Stimulated activated naive CD4-positive, alpha-beta T cell (primary cell): ENCODE measurements at places on chromosomes 2 and 18.

DNA sequence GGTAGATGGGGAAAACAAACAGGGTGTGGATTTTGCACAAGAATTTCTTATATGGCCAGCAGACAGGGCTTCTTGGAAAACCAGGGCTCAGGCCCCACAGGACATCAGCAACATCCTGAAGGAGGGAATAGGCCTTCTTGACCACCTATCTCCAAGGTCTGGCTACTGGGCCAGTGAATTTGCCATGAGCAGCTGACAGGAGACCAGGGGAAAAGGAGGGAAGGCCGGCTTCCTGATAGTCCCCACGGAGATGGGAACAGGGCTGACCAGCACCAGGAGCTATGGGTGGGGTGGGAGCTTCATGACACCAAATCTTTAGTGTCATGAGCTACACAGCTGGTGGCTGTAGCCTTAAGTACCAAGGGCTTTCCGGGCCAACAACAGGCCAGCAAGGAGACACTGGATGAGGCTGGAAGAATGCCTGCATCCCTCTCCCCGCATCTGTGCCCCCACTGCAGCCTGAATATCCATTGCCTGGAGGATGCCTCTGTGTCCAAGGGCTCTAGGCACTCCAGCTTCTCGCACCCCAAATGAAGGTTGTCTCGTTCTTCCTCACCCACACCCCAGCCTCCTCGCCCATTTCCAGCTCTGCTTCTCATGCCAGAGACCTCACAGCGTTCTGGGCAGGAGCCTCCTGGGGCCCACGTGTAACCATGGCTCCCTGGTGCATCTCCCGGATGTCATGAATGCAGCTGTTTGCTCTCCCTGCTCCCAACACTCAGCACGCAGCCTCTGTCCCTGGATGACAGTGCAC, 74.8 kb downstream of the EMX1 start:
- DNase-seq = no peak

DNA sequence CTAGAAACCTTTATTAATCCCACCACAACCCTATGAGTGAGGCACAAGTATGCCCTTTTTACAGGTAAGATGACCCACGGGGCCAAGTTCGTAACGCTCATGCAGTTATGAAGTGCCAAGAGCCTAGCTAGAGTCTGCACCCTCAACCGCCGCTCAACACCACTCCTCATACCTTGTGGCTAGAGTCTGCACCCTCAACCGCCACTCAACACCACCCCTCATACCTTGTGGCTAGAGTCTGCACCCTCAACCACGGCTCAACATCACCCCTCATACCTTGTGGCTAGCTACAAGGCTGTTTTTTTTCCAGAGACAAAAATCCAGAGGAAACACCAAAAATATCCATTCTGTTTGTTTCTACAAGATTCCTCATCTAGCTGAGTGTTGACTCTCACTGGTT, 4.6 kb downstream of the TXNL4A start:
- DNase-seq = no peak

DNA sequence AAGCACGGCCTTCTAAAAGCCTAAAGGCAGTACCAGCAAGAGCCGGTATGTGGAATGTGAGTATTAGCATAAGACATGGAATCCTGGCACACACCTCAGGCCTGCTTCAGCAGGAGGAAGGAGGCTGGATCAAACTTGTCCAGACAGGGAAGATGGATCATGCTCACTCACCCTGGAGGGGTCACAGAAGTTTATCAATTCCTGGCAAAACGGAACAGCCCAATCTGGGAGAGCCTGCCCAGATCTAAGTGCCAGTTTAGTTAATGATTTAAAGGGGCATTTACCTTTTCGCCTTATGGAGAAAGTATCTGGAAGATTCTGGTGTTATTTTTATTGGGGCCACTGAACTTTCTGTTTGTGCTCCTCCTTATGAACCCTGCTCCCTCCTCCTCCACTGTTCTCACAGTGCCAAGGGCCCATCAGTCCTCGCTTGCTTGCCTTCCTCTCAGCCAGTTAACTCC, 58.3 kb upstream of the NFE2L2 start:
- no peak for DNase-seq

GRCh38 chr18:76052227-76052595, 442.8 kb downstream of the ZNF516 start:
- no peak for DNase-seq

DNA sequence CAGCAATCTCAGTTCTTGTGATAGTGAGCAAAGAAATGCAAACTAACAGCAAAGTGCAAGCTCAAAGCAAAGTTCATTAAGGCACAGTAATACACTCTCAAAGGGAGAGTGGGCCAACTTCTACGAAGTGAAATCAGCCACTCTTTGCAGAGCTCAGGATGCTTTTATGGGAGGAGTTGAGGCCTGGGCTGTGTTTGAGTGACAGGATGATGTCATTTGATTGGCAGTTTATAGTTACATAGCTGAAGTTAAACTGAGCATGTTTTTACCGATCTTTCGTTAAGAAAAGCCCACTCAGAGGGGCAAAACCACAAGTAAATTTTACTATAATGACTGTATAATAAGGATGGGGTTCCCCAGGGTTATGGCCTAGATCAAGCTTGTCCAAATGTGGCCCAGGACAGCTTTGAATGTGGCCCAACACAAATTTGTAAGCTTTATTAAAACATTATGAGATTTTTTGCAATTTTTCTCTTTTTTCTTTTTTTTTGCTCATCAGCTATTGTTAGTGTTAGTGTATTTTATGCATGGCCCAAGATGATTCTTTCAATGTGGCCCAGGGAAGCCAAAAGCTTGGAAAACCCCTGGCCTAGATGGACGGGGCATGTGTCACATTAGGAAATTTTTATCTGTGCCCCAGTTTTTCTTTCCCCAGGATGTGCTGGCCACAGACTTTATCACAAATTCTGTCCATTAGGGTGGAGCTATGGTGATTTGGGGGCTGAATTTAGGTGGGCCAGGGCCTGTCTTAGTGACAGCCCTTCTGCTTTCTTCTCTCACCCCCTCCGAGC, 8.3 kb upstream of the DNAH7 start:
- no peak for DNase-seq

DNA sequence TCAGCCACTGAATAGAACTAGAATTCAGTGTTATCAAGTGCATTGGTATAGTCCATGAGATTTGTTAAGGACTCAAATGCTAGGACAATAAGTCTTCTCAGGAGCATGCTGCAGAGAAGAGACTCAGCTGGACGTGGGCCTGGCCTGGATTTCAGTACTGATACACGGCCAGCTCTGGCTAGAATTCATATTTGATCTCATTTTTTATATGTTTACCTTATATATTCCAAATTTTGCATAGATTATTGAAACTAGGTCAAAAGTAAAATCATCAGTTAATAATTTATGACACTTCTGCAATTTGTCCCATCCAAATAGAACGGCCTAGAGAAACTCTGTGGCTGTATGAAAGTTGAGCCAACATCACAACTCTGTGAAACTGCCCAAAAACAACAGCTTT, 262.0 kb downstream of the DLGAP1 start:
- no peak for DNase-seq

DNA sequence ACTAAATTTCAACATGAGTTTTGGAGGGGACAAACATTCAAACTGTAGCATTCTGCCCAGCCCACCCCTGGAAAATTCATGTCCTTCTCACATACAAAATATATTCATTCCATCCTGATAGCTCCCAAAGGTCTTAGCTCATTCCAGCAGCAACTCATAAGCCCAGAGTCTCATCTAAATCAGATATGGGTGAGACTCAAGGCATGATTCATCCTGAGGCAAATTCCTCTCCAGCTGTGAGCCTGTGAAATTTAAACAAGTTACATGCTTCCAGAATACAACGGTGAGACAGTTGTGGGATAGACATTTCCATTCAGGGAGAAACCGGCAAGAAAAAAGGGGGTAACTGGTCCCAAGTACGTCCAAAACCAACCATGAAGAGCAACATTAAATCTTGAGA, 43.5 kb upstream of the FAHD2A start:
- DNase-seq = no peak
